ENCODE measurements at places on chromosomes 4 and X.

GRCh38 chrX:13649838-13650237 is 3.1 kb upstream of the TCEANC start:
- no peak for DNase-seq

DNA sequence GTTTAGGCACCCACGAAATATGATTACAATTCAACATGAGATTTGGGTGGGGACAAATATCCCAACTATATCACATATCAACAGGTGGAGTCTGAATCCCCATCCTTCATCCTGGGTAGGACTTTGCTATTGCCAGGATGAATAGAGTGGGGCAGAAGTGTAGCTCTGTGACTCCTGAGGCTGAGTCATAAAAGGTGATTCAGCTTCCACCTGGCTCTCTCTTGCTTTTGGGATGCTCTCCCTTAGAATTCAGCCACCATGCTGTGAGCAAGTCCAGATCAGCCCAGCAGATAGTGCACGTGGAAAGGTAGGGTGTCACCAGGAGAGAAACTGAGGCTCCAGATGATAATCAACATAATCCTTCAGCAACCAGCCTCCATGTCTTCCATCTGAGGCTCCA is 193.8 kb upstream of the BCOR start:
- DNase-seq, result no peak

GRCh38 chrX:39726771-39727170 is 371.0 kb downstream of the BCOR start:
- no peak for DNase-seq

GRCh38 chr4:5869966-5870619 is 22.8 kb downstream of the CRMP1 start:
- no peak for DNase-seq

- DNase-seq, result no peak
Observed at GRCh38 chrX:153305972-153306371, 15.6 kb downstream of the PNMA6F start.

- DNase-seq, result no peak
Observed at GRCh38 chr4:107279733-107280132, 243.6 kb upstream of the DKK2 start.

DNA sequence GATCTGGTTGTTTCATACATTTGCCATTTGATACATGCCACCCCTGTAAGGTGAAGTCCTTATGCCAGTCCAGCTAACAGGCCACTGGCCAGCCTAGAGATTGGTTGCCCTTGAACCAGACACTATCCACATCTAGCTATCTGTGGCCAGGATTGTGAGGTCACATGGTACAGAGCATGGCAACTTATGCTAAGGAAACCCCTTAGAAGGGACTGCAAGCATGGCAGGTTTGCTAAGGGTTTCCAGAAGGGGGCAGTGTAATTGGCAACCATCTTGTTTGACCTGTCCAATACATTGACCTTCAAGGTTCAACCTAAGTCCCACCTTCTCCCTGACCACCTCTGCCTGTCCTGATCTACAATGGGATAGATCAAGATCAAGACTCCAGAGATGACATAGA is 47.5 kb downstream of the SMC1A start:
- no peak for DNase-seq

DNA sequence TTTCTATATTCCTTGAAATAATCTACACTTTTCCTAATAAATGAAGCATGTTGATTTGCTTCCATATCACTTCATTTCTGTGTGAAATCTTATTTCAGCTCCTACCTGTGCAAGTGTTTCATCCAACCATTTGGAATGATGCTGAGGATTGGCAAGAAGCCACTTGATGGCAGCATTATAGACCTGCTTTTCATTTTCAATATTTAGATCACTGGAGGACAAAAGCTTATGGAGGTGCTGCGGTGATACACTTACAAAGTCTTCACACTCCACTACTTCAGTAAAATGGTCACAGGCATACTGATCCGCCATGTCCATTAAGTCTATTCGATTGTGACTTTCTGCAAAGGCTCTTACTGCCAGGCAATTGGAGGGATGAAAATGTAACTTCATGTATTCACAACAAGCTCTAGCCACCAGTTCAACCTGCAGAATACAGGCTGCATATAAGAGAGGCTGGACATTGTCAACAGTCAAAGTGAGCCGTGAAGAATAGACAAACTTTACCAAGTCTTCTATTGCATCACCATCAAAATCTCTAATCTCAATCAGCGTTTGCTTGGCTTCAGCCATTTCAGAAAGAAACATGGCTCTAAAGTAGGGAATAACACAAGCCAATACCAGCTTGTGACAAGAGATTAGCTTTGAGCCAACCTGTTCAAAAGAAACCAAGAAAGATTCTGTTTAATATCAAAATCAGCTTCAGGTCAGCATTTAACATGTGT is 35.1 kb downstream of the KLHL8 start:
- no peak for DNase-seq

GRCh38 chr4:115119804-115120352 is 6.5 kb upstream of the NDST4 start:
- DNase-seq, result no peak

DNA sequence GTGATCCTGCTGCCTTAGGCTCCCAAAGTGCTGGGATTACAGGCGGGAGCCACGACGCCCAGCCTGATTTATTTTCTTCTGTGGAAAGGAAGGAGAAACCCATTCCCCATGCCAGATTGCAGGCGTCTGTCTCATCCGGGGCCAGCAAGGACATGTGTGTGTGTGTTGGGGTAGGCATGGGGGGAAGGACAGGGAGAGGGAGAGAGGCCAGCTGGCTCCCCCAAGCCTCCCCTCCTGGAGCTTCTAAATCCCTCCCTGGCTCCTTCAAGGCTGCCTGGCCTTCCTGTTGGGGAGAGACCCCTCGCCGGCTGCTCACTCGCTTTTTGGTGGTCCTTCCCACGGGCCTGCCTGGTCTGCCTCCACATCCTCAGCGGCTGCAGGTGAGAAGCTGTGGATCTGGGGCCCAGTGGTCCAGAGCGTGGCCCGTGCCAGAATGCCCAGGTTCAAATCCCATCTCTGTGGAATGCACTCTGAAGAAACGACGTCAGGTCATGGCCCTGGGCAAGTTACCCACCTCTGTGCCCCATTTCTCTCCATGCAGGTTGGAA is 1.3 kb upstream of the PLXNB3 start:
- DNase-seq, result no peak

DNA sequence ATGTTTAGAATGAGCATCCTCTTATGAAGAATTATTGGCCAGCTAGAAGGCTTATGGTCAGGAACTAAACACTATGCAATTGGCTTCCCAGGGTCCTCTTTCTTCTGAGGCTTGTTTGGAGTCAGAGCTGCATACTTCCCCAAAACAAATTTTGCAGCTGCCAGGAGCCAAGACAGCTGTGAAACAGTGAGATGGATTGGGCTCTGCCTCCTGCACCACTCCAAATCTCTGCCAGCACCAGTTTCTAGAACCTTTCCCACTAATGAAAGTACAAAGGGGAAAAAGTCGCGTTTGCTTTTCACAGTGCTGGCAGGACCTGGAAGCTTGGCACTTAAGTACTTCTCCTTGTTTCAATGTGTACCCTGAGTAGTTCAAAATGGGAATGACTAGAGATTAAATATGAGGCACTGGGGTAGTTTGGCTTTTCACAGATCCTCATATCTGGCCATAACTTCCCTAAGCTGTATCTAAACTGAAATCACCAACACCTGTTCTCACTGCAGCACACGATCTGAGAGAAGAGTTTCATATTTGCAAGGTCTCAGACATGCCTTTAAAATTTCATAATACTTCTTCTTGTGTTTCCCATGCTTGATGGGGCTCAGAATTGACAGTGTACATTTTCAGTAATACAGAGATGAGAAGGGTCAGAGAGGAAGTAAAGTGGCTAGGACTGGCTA is 20.7 kb upstream of the AR start:
- DNase-seq, result no peak

DNA sequence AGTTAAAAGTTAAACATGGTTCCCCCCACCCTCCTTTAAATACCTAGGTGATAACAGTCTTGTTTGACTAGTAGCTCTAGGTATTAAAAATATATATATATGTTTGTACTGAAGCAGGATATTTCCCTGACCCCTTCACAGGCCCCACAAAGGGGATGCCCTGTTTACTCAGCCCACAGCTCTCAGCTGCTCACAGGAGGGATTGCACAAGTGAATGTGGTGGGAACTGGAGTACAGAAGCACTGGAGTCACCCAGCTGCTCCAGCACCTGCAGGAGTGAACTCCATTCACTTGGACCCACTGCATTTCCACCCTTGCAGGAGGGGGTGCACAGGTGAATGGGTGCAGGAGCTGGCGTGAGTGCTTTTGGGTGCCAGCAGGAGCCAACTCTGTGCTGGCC is 99.3 kb upstream of the TLR3 start:
- no peak for DNase-seq

GRCh38 chr4:97038146-97038516 is 1105.1 kb downstream of the STPG2 start:
- DNase-seq, result no peak

DNA sequence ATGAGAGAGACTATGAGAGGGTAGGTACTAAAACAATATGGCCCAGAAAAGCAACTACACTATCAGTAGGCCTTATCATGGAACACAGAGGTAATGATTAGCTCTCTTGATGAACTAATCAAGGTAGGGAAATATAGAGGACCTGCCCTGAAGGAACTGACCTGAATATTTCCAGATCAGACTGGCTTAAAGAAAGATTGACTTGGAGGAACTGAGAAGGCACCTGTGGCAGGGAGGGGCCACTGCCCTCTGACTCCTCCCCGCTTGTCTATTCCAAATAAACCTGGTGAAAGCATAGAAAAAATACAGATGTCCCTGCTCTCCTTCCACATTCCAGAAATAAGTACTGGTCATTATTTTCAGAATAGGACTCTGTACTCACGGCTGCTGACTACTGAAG is 5.5 kb downstream of the RPS6KA6 start:
- DNase-seq, result no peak

DNA sequence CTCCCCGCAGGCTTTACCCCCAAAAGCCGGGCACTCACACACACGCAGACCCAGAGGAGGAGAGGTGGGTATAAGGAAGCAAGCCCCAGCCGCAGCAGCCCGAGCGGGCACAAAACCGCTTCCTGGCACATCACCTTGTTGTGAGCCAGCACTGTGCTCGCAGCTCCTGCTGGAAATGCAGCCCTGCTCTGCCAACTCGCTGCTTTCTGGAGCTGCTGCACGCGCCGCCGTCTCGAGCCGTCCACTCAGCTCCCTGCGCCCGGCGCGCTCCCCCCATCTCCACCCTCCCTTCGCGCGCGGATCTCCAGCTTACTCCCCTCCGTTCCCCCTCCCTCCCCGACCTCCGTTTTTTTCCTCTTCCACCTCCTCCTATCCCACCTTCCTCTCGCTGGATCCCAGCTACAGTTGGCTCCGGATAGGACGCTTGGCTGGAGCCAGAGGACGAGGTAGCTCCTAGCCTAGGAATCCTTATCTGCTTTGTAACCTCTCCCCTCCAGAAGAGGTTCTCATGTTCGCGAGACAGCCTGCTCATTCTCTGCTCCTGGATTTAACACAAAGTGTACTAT is at the start of gene SPOCK3:
TSS of gene SPOCK3 (minus strand) at position 179 of the 566 bp plus-strand sequence.
- DNase-seq, result peak; percentile 34

DNA sequence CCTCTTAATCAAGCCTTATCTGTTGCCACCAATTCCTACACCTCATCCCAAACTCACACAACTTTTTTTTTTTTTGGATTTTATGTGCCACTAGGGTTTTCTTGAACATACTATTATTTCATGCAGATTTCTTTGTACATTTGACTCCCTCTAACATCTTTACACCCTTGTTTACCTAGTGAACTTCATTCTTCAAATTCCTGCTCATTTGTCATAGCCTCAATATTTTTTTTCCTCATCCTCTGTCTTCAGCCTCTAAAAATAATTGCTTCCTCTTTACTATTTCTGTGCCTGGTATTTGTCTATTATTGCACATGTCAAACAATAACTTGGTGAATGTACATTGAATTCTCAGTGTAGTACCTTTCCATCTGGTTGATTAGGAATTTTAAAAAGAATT is 22.0 kb downstream of the NBDY start:
- no peak for DNase-seq

DNA sequence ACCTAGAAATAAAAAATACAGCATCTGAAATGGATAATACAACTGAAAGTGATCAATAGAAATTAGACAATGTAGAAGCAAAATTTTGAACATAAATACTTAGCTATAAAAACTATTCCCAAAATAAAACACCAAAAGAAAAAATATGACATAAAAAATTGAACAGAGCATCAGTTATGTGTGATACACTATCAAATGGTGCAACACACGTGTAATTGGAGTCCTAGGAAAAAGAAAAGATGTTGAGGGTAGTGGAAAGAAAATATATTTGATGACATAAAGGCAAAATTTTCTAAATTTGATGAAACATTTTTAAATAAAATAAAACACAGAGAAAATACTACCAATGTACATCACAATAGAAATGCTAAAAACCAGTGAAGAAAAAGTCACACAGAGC is 63.1 kb downstream of the NPY2R start:
- no peak for DNase-seq

Measured in NCI-H345 (cell line).